Pancreas (tissue), 10 donors: ENCODE measurements at places on chromosomes 13 and 19.

- DNase-seq, result no peak
Measured at GRCh38 chr13:78662467-78662866, 3.5 kb upstream of the OBI1 start.

GRCh38 chr19:31578326-31578725 is 229.1 kb upstream of the TSHZ3 start:
- DNase-seq, result no peak

DNA sequence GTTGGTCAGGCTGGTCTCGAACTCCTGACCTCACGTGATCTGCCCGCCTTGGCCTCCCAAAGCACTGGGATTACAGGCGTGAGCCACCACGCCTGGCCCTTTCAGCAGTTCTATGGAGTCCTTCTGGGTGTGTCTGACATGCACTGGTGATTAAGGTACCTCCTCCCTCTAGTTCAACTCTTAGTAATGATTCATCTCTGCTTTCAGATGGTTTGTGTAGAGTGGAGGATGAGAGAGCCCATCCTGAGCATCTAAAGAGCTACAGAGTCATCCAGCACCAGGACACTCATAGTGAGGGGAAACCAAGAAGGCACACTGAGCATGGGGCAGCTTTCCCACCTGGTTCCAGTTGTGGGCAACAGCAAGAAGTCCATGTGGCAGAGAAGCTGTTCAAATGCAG is 8.2 kb downstream of the ZNF584 start:
- no peak for DNase-seq

- peak; percentile 33 for DNase-seq
Measured at GRCh38 chr13:44132710-44133109, 240.9 kb upstream of the SERP2 start.

DNA sequence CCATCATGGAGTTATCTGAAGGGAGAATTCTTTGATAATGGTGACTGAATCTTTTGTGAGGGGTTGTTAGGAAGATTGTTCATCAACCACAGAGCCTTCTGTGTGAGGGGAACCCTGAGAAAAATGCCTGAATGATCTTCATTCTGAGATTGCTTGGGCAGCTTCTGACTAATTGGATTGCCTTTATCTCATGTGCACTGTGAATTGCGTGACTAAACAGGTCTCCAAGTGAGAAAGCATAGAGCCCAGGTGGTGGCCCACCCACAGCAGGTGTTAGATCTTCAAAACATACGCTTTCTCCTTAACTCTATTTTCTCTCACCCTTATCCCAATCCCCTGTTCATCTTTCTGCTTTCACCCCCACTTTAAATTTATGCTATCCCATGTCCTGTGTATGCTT is 58.3 kb downstream of the DOCK9 start:
- DNase-seq, result no peak

GRCh38 chr19:39199025-39199424 is 2.3 kb downstream of the NCCRP1 start:
- peak; percentile 93 for DNase-seq

DNA sequence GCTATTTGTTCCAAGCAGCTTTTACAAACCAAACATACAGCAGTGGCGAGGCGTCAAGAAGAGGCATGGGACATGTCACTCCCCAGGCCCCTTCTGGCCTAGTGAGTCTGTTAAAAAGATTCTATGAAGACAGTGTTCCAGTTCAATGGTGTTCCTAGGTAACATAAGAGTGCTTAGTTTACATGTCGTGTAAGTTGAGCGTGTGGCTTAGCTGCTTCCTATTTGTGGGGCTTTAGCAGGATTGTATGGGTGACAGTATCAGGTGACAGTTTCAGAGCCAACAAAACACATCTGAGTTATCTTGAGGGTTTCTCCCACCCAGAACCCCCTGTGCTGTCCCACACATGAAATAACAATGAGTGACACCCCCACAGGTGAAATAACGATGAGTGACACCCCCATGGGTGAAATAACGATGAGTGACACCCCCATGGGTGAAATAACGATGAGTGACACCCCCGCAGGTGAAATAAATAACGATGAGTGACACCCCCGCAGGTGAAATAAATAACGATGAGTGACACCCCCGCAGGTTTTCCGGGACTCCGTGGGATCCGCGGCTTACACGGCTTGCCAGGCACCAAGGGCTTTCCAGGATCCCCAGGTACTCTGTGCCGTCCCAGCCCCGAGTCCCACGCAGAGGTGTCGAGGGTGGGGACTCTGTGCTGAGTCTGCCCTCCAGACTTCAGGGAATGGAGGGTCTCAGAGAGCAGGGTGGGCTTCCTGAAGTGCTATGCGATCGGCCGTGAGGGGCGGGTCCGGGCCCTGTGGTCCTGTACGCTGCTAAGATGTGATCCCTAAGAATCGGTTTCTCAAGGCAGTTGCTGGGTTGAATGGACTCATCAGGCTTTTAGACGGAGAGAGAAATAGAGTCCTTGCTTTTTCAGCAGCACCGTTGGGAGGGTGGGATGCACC is 68.6 kb downstream of the RAB20 start:
- DNase-seq, result no peak

DNA sequence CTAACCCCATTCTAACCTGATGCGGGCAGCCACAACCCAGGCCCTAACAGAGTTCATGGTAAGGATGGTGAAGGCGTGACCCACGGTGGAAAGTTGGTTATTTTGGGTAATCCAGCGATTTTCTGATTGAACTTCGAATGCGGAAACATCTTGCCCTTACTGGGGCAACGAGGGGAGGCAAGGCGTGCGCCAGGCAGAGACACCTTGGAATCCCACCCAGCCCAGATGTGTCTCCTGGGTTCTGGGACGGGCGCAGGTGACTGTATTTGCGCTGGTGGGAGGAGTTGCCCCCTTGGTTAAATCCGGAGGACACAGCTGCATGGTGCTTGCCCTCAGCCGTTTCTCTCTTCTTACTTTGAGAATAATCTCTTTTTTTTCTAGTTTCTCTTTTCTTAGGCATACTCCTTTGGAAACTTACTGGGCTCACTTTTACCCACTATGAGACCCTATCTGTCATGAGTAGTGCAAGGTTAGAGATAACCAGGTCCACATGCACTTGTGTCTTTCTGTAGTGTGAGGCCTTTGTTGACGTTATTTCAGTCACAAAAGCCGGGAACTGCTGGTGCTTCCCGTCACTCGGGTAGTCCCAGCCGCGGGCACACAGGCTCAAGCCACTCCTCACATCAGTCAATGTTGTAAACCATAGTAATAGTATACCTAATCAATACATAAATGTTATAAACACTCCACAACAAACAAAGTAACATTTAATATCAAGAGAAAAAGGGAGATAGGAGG is 81.5 kb downstream of the ATP11A start:
- DNase-seq, result no peak

- no peak for DNase-seq
Measured at GRCh38 chr19:1567848-1568227, 287 bp downstream of the MEX3D start.

- no peak for DNase-seq
Measured at GRCh38 chr13:99393791-99394735, 86.9 kb upstream of the GPR183 start.

DNA sequence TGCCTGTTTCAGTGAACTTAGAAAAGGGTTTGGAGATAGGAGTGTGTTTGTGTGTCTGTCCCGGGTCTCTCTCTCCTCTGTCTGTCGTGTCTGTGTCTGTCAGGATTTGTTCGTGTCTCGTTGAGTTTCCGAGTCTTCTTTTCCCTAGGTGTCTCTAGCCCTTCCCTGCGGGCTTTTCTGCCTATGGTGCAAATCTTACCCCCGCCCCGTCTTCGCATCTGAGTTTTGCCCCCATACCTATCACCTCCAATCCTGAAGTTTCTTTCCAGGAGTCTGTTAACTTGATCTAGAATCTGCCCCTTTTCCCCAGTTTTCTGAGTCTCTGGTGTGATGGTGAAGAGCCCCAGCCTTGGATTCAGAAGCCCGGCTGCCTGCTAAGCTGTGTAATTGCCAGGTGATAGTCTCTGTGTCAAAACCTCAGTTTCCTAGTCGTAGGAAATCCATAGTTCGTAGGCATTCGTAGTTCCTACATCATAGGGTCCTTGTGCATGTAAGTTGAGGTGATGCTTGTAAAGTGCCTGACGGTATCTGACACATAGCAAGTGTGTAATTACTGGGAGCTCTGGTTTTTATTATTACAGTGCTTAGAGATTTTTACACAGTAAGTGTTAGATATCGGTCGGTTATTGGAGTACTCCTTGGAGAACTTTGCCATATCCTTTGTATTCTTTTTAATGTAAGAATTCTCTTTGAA is 782 bp downstream of the EPN1 start:
- DNase-seq, result no peak

DNA sequence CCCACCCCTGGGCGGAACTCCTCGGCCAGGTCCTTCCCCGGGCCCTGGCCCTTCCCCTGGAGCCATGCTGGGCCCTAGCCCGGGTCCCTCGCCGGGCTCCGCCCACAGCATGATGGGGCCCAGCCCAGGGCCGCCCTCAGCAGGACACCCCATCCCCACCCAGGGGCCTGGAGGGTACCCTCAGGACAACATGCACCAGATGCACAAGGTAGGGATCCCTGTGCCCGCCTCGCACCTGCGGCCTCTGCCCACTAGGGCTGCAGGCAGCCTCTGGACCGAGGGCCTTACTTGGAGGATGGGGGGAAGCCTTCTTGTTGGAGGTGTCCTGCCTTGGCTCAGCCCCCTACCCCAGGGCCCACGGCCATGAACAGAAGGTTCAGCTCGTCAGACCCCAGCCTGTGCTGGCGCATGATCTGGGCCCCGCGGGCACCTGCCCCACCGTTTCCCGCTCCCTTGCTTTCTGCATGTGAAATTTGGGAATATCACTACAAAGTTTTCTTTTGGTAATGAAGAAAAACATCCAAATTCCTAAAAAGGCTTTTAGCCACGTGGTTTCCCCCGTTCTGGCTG is 23.4 kb downstream of the SMARCA4 start:
- no peak for DNase-seq

DNA sequence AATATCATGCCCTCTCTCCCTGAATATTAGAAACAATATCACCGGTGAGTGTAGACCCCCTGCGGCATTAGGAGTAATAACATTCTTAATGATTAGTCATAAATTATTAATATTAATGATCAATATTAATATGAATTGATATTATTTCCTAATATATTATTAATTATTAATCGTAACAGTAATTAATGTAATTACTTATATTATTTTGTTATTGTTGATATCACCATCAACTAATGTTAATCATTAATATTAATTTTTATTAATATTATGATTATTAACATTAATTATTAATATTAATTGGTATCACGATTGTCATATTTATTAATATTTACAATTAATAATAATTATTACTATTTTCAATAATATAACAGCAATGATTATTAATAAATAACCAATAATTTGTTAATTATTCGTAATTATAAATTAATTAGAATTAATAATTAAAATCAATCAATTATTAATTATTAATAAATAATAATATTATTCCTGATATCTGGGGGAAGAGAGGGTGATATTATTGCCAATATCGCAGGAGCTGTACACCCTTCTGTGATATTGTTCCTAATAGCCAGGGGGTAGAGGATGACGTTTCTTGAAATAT is 528.8 kb upstream of the PCDH20 start:
- DNase-seq, result no peak

DNA sequence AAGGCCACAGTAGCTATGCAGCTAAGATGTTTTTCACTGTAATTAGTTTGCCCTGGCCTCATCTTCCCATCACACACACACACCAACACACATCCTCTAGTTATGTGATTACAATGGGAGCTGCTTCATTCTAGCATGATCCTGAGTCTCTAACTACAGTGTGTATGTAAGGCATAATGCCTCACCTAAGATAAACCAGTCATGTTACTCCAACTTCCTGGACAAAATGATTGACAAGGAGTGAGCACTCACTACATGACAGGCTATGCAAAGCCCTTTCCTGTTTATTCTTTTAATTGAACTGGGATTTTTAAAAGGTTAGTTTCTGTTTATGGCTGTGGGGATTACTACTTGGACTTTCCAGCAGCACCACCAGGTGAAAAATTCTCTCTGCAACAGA is 400.8 kb upstream of the ATXN8OS start:
- DNase-seq, result no peak

- DNase-seq, result no peak
Measured at GRCh38 chr19:41869374-41869955, 7.6 kb upstream of the CD79A start.

- no peak for DNase-seq
Measured at GRCh38 chr13:56752636-56753035, 388.1 kb upstream of the PRR20A start.

- no peak for DNase-seq
Measured at GRCh38 chr19:28859811-28860210, 353.1 kb downstream of the UQCRFS1 start.

- no peak for DNase-seq
Measured at GRCh38 chr13:110541526-110541920, 20.0 kb downstream of the RAB20 start.

DNA sequence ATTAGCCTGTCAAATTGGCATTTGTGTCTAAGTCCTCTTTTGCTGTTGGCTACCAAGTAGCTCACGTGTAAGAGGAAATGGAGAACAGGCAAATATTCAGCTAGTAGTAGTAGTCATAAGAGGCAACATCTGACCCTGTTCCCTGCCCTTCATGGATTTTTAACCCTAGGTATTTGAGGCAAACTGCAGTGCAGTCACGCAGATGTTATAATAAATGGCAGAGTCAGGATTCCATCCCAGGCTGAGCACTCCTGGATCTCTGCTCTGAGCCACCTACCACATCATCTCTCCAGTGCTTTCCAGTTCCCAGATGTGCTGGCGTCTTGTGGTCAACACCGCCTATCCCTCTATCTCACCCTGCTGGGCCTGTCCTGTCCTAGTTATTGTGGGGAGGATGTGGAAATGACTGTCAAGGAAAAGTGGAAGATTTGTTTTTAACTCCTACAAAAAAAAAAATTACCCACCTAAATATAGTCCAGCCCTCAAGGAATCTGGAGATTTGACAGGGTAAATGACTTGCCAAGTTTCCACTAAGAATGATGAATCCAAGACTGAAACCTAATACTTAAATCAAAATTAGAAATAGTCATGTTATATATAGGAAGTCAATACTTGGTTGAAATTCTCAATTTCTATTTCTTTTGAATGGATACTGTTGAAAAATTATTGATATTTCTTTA is 322.9 kb downstream of the GPC6 start:
- DNase-seq, result no peak

GRCh38 chr19:28394725-28395124 is 818.2 kb downstream of the UQCRFS1 start:
- DNase-seq, result no peak

DNA sequence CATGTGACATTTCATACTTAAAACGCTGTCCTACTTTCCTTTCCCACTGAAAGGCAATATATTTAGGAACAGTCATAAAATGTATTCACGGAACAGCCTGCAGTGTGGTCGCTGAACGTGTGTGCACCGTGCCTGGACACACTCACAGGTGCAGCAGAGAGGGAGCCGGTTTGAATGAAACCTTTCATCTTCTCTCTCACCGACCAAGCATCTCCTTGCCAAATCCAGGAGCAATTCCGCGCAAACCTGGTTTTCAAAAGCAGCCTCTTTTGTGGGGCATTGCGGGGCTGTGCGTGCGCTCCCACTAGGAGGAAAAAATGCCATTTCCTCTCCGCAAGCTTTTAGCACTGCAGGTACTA is 1.0 kb downstream of the DCLK1 start:
- no peak for DNase-seq

- DNase-seq, result no peak
Measured at GRCh38 chr13:77720988-77721387, 23.5 kb downstream of the SLAIN1 start.

- no peak for DNase-seq
Measured at GRCh38 chr13:20573186-20573585, 6.2 kb downstream of the IFT88 start.

- no peak for DNase-seq
Measured at GRCh38 chr13:51944428-51944827, 66.8 kb downstream of the ATP7B start.

- DNase-seq, result no peak
Measured at GRCh38 chr13:21590231-21590630, 13.7 kb downstream of the MICU2 start.
